ENCODE measurements at places on chromosomes 2 and 18.

GRCh38 chr18:68283834-68284233 is 431.1 kb downstream of the TMX3 start:
- DNase-seq, result no peak

GRCh38 chr2:101698014-101698843 is 722 bp downstream of the MAP4K4 start:
- no peak for DNase-seq

- no peak for DNase-seq
These were observed 6.4 kb upstream of the ODC1 start for GRCh38 chr2:10454505-10454904.

GRCh38 chr18:404061-404636 is 96.4 kb downstream of the COLEC12 start:
- DNase-seq, result no peak

GRCh38 chr2:242075168-242075567 is 205.6 kb downstream of the RTP5 start:
- no peak for DNase-seq

- no peak for DNase-seq
These were observed 96.1 kb upstream of the CSRNP3 start for GRCh38 chr2:165373278-165374010.

DNA sequence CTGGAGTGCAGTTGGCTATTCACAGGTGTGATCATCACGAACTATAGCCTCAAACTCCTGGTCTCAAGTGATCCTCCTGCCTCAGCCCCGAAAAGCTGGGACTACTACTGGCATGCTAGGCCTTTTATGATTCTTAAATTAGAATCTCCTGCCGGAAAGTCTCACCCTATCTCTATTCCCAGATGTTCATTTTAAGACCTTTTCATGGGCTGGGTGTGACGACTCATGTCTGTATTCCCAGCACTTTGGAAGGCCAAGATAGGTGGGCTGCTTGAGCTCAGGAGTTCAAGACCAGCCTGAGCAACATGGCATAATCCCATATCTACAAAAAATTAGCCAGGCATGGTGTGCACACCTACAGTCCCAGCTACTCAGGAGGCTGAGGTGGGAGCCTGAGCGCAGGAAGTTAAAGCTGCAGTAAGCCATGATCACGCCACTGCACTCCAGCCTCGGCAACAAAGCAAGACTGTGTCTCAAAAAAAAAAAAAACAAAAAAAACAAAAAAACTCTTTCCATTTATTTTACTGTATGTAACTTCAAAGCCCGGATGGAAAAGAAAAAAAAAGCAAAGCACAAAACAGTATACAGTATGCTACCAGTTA is 8.1 kb downstream of the PPP4R3B start:
- DNase-seq, result no peak

GRCh38 chr2:196286821-196287220 is 115.4 kb upstream of the STK17B start:
- no peak for DNase-seq

DNA sequence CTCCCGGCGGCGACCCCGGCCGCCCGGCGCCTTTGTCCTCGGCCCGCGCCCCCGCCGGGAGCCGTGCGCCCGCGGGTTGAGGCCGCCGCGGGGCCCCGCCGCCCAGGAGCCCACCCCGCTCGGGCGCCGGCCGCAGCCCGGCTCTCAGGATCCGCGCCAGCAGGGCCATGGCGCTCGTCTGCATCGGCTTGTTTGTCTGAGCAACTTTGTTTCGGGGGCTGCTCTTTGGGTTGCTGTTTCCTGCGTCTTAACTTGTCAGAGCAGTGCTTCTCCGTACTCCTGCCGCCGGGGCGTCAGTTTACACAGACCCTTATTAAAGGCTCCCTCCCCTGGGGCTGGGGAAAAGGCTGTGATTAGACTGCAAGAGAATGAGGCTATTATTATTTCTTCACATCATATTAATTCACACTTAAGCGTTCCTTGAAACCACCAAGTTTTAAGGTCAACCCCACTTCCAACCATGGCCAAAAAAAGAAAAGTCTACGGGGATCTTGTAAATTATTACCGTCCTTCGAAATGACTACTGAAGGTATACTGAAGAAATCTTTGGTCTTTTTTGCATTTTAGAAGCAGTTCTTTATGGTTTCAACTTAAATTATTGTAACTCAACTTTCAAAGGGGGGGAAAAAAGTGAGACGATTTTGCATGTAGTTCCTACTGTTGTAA is at the start of gene CYP27C1:
Gene CYP27C1, minus strand, starts transcription at position 198 of the 666 bp plus-strand sequence. Its CDS starts 29 bp downstream, at position 169.
- DNase-seq, result no peak

DNA sequence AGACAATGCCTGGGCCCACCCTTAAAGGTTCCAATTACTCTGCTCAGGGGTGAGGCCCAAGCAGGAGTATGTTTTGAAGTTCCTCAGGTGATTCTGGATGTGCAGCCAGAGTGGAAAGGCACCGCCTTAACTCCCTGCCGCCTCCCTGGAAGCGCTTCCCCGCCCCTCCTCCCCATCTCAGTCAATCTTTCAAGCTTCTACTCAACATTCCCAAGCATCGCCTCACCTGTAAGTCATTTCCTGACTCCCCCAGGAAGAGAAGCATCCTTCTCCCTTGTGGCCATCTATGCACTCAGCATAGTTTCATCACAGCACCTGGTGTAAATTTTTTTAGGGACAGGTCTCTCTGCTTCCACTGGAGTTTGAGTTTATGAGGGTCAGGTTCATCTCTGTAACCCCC is 67.5 kb downstream of the MYL12B start:
- DNase-seq, result no peak

DNA sequence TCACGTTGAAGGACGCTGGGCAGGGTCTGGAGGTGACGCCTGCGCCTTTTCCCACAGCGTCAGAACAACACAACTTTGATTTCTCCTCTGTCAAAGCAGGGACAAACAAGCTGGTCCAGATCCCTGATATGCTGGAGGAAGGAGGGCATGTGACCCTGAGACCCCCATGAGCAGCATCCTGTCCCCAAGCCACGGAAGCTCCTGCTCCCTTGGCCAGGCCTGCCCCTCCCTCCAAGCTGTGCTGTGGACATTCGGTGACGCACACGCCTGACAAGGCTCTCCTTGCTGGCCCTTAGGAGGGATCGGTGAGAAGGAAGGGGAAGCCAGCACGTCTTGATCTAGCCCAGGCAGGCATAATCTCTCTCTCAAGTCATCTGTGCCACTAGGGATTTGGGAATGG is 11.3 kb downstream of the MLPH start:
- DNase-seq, result no peak

DNA sequence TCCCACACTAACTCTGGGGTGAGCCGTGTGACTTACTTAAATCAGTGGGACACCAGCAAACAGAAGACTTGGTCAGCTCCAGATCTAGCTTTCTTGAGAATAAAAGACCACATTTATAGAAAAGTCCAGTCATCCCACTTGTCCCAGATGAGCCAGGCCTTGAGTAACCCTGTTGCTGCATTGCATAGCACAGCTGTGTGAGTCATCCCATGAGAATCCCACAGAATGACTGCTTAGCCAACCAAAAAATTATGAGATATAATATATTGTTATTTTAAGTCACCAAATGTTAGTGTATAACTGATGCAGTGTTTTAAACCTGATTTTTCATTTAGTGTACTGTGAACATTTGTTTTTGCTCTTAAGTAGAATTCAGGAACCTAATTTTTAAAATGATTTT is 94.2 kb upstream of the FSHR start:
- DNase-seq, result peak; percentile 85

- DNase-seq, result no peak
These were observed 16.4 kb downstream of the ALPK2 start for GRCh38 chr18:58612315-58613055.

DNA sequence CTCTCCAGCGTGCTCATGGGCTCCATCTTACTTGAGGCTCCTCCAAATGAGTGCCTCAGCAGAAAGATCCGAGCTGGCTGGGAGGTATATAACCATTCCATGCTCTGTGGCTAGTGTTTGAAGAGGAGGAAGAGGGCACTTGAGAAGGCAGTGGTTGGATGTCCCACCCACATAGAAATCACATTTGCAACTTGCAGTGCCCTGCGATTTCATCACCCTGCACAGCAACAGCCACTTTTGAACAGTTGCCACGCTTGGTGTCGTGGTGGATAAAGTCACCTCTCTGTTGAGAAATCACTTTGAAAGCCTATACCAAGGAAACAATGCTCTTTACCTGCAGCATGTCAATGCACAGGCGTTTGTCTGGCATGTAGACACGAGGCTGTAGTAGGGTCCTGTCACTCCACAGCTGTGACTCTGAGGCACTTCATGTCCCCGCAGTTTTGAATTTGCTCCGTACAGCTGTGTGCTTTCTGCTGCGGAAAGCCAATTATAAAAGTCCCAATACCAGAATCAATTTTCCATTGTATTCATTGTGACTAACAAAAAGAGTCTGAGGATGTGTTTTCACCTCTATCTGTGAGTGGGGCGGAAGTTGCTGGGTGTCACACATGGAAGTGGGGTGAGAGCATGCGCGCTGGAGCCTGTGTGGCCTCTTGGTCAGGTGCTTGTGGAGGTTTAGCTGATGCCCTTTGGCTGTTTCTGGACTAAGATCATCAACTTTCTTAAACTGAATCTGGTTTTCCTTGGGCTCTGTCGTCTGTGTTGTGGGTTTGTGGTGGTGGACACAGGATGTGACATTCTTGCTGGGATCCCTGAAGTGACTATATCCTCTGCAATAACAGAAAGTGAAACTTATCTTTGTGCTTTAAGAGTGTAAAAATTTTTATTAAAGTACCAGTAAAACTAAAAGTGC is 2.8 kb downstream of the CNDP2 start:
- no peak for DNase-seq

- no peak for DNase-seq
These were observed 93.1 kb downstream of the MBP start for GRCh38 chr18:77039196-77040130.

DNA sequence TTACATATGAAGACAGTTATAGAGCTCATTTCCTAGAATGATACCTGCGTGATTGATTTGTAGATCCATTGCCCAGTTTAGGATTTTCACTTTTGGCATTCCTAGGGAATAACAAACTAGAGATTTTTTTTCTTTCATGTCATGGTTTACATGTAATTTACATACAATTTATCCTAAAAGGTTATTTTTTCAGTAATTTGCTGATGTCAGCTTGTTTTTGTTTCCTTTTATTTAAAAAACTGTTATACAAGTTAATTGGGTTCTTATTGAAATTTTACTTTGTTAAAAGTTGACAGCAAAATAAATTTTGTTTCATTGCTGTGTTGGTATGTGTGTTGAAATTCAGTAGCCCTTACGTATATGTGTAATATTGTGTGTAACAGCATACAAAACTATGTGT is 23.4 kb downstream of the MTX2 start:
- DNase-seq, result no peak

DNA sequence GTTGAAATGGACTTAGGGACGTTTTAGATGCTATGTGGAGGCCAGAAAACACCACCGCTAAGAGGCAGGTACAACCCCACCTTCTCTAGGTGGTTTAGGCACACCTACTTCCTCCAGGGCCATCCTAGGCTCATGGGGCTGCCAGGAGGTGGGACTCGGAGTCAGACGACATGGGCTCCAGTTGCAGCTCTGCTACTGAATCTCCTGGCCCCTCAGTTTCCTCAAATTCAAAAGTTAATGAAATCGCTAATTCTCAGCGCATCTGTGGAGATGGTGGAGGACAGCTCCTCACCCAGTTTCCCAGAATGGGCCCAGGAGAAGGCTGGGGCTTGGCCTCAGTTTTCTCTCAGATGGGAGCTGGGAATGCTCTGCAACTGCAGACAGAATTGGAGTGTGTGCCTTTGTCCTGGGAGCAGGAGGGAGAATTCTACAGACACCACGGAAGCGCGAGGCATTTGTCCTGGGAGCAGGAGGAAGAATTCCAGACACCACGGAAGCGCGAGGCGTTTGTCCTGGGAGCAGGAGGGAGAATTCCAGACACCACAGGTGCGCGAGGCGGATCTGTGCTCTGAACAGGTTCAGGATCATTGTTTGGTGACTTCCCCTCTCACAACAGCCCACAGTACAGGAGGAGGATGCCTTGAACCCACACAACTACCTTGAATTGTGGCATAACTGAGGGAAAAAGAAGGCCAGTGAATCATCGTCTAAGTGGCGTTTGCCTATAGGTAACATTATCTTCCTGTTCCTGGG is 103.7 kb upstream of the PXDN start:
- DNase-seq, result no peak

- no peak for DNase-seq
These were observed 13.9 kb downstream of the BIN1 start for GRCh38 chr2:127092901-127093516.

DNA sequence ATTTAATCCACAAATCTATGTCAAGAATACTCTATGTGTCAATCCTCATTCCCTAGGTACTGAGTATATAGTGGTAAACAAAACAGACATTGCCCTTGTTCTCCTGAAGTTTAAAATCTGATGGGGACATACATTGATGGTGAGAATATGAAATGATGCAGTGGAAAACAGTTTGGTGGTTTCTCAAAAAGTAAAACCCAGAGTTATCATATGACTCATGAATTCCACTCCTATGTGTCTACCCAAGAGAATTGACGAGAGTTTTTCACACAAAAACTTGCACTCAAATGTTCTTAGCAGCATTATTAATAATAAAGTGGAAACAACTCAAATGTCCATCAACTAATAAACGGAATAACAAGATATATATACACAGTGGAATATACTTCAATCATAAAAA is 586.7 kb downstream of the CCDC85A start:
- DNase-seq, result no peak

DNA sequence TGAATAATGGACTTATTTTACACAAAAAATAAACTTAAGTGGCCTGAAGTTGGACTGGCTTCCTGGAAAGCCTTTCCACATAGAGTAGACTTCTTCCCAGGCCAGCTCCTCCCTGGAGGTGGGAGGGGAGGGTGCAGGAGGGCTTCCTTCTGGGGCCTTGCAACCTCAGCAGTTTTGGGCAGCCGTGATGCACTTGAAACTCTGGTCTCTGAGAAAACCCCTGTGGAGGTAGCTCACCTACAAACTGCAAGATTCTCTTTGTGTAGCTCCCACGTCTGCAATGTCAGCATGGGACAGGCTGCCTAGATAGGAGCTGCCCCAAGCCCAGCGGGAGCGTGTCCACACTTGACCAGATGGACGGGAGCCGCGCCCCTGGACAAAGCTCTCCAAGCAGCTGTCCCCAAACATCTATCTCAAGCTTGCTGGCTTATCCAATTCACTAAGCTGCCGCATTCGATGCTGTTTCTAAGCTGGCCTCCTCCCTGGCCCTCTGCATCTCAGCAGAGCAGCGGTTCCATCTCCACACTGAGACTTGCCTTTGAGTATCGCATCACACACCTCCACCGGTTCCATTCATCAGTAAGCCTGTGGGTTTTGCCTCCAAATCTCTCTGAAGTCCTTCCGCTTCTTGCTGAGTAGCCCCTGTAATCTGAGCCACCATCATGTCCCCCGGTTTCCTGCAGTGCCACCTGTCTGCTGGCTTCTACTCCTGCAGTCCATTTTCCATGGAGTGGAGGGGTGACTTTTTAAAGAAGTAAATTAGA is 1.6 kb upstream of the LPIN1 start:
- DNase-seq, result no peak

DNA sequence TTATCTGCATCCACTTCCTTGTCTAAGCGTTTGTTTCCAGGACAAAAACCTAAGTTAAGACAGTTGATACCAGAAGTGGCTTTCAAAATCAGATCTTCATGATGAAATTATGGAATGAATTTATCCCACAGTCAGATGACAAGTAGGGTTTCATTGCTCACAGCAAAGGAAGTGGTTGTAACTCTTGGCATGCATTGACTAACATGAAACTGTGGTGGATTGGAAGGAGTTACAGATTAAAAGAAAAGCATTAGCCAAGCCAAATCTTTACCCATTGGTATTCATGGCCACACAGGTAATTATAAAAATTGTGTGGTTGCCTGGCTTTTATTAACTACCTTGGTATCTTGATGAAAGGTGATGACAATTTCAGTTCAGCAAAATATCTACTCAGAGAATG is 438.0 kb upstream of the NXPH2 start:
- DNase-seq, result no peak

Measured in kidney epithelial cell (primary cell).